Naive thymus-derived CD4-positive, alpha-beta T cell (primary cell): ENCODE measurements at places on chromosomes 7 and 10.

DNA sequence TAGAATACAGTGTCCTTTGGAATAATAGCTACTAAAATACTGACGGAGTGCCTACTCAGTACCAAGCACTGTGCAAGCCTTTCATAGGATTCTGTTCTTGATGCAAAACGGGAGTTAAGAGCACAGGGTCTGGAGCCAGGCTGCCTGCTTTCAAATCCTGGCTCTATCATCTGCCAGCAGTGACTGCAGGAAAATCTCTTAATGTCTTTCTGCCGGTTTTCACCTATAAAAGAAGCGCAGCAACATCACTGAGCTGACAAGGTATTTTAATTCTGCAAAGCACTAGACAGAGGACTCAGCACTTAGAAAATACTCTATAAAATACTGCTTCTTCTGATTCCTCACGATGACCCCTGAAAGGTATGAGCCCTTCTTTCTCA, 659 bp downstream of the FIGNL1 start:
- H3K27ac ChIP-seq, result peak overlapping the region; percentile 94
- H3K4me3 ChIP-seq, result peak overlapping the region; percentile 63
- peaks cover 14% of the 10 kb centered on the region for H3K4me1 ChIP-seq
- H3K36me3 ChIP-seq, result no peaks in the 10 kb centered on the region
- no peaks in the 10 kb centered on the region for H3K27me3 ChIP-seq

DNA sequence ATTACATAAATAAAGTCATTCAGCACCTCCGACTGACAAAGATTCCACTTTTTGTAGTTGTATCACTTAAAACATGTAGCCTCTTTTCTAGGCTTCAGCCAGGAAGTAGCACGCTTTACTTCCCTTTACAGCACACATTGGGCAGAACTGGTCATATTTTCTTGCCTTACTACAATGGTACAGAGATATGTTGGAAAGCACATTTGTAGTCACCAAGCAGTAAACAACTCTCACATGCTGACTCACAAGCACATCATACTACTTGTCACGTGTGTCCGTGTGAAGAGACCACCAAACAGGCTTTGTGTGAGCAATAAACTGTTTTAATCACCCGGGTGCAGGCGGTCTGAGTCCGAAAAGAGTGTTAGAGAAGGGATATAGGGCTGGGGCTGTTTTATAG, 1071.8 kb downstream of the DNAJB9 start:
- no peak for DNase-seq
- no peaks in the 10 kb centered on the region for H3K36me3 ChIP-seq
- no peak overlapping the region for H3K27ac ChIP-seq
- no peak overlapping the region for H3K4me3 ChIP-seq
- H3K4me1 ChIP-seq, result no peaks in the 10 kb centered on the region

DNA sequence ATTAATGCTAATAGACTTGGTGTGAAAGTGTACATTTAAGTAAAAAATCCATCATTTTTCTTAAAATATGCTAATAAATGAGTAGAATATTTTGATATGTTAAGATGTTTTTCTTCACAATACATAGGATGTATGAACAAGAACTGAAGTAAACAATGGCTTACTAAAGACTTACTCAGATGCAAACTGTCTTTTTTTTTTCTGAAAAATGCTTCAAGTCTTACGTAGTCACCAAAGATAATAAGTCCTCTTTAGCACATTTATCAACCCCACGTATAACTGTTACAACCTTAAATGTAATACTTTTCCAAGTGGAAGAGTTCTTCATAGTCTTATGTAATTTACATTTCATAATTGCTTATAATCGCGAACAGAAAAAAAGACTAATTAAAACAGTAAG, 54.8 kb downstream of the MDFIC start:
- H3K27me3 ChIP-seq, result no peaks in the 10 kb centered on the region
- no peak overlapping the region for H3K4me3 ChIP-seq
- DNase-seq, result no peak
- H3K36me3 ChIP-seq, result no peaks in the 10 kb centered on the region

DNA sequence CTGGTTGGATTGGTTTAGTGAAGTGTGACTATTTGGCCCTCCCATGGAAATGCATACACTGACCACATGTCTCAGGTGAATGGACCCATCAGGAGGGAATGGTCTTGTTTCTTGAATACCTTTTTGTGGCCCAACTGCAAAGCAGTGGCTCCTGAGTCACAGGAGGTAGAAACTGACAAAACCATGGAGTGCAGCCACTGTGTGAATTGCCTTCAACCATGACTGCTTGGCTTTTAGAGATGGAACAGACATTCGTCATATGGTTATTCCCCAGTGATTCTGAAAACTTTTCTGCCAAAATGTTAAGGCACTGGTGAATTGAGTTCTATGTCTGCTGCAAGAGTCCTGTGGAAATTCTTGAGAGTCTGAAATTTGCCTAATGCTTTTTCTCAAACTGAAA, 64.7 kb downstream of the CDK14 start:
- no peaks in the 10 kb centered on the region for H3K27me3 ChIP-seq
- H3K4me3 ChIP-seq, result no peak overlapping the region

- H3K36me3 ChIP-seq, result no peaks in the 10 kb centered on the region
- no peaks in the 10 kb centered on the region for H3K4me1 ChIP-seq
- DNase-seq, result no peak
- no peaks in the 10 kb centered on the region for H3K27me3 ChIP-seq
- no peak overlapping the region for H3K4me3 ChIP-seq
These were observed 222.3 kb upstream of the ZWINT start for GRCh38 chr10:56583316-56583715.

- H3K27ac ChIP-seq, result no peak overlapping the region
- no peaks in the 10 kb centered on the region for H3K27me3 ChIP-seq
- H3K4me3 ChIP-seq, result no peak overlapping the region
These were observed 35.3 kb upstream of the PCBD1 start for GRCh38 chr10:70923696-70924095.

GRCh38 chr10:48287417-48288391, 13.2 kb upstream of the FRMPD2 start:
- no peaks in the 10 kb centered on the region for H3K27me3 ChIP-seq
- H3K4me3 ChIP-seq, result no peak overlapping the region
- no peak overlapping the region for H3K27ac ChIP-seq
- H3K4me1 ChIP-seq, result no peaks in the 10 kb centered on the region

DNA sequence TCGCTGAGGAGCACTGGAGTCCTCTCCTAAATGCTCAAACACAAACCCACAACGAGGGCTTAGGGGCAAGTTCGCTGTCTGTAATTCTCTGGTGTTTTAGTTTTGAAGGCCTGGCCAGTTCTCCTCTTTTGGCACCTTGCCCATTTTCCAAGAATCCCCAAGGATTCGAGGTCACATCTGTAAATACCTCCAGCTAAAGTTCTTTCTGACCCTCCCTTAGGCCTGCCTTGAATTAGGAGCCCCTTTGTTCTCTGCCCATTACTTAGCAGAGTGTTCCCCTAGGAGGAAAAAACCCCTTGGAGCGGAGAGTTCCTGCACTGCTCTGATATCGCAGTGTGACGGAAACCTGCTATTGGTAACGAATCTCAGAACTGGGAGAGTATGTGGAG, 743 bp upstream of the PYROXD2 start:
- peak overlapping the region; percentile 69 for H3K27ac ChIP-seq
- H3K36me3 ChIP-seq, result peaks cover 7% of the 10 kb centered on the region
- H3K27me3 ChIP-seq, result no peaks in the 10 kb centered on the region
- no peak for DNase-seq

- no peaks in the 10 kb centered on the region for H3K4me1 ChIP-seq
- H3K36me3 ChIP-seq, result peaks cover 6% of the 10 kb centered on the region
- H3K27me3 ChIP-seq, result no peaks in the 10 kb centered on the region
- DNase-seq, result no peak
- H3K4me3 ChIP-seq, result no peak overlapping the region
- H3K27ac ChIP-seq, result no peak overlapping the region
These were observed 16.1 kb downstream of the NUDT13 start for GRCh38 chr10:73126343-73126742.

DNA sequence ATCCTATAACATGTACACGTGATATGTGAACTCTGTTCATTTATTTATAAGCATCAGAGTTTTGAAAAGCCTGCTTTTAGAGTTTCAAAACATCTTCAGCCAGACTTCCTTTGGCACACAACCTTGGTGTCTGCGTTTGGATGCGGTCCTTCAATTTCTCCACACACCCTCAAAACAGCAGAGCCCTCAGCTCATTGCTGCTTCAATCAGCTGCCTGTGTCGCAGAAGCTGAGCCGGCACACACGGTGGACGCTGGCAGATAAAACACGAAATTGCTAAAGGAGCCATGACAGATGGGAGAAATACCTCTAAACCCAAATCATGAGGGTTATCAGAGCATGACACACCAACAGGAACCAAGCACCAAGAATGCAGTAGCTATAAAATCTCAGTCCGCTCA, 396.4 kb upstream of the AKR1E2 start:
- H3K27ac ChIP-seq, result no peak overlapping the region
- H3K4me3 ChIP-seq, result no peak overlapping the region
- H3K36me3 ChIP-seq, result no peaks in the 10 kb centered on the region
- H3K4me1 ChIP-seq, result no peaks in the 10 kb centered on the region

- H3K27ac ChIP-seq, result no peak overlapping the region
- H3K27me3 ChIP-seq, result no peaks in the 10 kb centered on the region
- H3K4me3 ChIP-seq, result no peak overlapping the region
- no peaks in the 10 kb centered on the region for H3K36me3 ChIP-seq
These were observed 194.9 kb downstream of the ETV1 start for GRCh38 chr7:13794581-13794980.

GRCh38 chr10:129626796-129627435, 159.9 kb downstream of the MGMT start:
- H3K27ac ChIP-seq, result no peak overlapping the region
- H3K27me3 ChIP-seq, result no peaks in the 10 kb centered on the region
- H3K4me1 ChIP-seq, result no peaks in the 10 kb centered on the region
- DNase-seq, result no peak
- H3K36me3 ChIP-seq, result no peaks in the 10 kb centered on the region
- H3K4me3 ChIP-seq, result no peak overlapping the region

DNA sequence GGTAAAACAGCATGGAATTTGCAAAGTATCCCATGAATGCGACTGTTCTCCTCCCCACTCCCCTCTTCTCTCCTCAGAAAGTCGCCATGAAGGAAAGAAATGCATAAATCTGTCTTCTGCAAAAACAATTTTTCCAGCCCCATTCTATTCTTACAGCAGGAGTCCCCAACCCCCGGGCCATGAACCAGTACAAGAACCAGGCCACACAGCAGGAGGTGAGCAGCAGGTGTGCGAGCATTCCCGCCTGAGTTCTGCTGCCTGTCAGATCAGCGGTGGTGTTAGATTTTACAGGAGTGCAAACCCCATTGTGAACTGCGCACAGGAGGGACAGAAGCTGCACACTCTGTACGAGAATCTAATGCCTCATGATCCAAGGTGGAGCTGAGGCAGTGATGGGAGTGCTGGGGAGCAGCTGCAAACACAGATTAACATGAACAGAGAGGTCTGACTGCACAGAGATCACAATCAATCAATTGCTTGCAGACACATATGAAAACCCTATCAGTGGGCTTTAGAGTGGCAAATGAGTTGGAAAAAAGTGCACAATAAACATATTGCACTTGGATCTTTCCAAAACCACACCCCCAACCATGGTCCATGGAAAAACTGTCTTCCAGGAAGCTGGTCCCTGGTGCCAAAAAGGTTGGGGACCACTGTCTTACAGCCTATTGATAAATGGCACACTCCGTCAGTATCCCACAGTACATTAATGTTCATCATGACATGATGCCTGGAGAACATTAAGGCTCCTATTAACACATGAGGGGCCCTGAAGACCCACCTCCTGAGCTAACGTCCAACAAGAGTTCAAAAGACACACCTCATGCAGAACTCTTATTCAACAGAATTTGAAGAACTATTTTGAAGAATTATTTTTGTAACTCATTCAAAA, 205.0 kb downstream of the PTPRN2 start:
- H3K4me3 ChIP-seq, result no peak overlapping the region
- no peaks in the 10 kb centered on the region for H3K36me3 ChIP-seq
- no peak for DNase-seq
- H3K27ac ChIP-seq, result no peak overlapping the region
- H3K27me3 ChIP-seq, result no peaks in the 10 kb centered on the region
- H3K4me1 ChIP-seq, result no peaks in the 10 kb centered on the region

DNA sequence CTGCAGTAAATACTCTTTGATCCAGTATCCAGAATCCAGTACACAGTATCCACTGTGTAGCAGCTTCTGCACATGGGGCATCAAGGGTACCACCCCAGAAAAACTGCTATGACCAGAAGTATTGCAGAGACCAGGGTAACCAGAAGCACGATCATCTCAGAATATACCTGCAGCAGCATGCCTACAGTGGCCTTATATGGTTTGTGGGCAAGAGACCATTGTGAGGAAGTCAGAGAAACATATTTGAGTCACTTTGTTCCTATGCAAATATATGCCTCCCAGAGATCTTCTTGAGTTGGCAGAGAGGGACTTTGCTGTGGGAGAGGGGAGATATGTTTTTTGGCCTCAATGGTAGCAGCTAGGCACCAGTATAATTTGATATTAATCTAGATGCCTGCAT, 206.4 kb upstream of the LRRTM3 start:
- no peak overlapping the region for H3K27ac ChIP-seq
- no peak overlapping the region for H3K4me3 ChIP-seq
- H3K4me1 ChIP-seq, result no peaks in the 10 kb centered on the region
- no peaks in the 10 kb centered on the region for H3K27me3 ChIP-seq

GRCh38 chr7:3495530-3495929, 194.5 kb downstream of the SDK1 start:
- H3K4me1 ChIP-seq, result no peaks in the 10 kb centered on the region
- no peaks in the 10 kb centered on the region for H3K27me3 ChIP-seq
- H3K36me3 ChIP-seq, result no peaks in the 10 kb centered on the region
- H3K4me3 ChIP-seq, result no peak overlapping the region

- H3K4me1 ChIP-seq, result peaks cover 19% of the 10 kb centered on the region
- H3K36me3 ChIP-seq, result no peaks in the 10 kb centered on the region
- DNase-seq, result no peak
- H3K4me3 ChIP-seq, result no peak overlapping the region
- no peak overlapping the region for H3K27ac ChIP-seq
These were observed 979 bp upstream of the NODAL start for GRCh38 chr10:70442332-70442988.
